ENCODE measurements at places on chromosomes 5 and 9.

GRCh38 chr9:136876476-136876875 lies 9.8 kb upstream of the TRAF2 start:
- no peak for DNase-seq

DNA sequence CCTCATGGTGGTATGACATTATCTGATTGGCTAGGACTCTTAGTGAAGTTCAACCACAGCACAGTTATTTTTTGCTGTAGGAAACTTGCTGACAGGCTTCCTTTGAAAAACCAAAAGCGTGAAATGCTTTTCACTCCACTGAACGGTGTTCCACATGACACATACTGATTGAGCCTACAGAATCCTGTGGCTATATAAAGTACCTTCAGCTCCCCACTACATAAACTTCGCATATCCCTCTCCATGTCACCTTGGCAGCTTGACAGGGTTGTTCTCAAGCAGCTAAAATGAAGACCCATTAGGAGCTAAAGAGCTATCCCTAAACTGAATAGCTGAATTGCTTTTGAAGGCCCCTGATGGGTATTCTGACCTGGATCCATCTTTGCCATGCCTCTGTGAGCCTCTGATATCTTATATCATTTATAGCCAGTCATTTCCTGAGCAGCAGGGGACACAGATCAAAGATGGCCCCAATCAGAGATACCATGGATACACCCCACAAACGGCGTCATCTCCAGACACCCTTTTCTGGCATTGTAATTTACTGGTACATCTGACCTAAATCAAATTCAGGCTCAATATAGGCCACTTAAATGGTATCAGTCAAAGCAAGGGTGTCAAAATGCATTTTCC lies 91.5 kb downstream of the APBA1 start:
- DNase-seq, result no peak

GRCh38 chr5:137696481-137696880 lies 39.4 kb downstream of the KLHL3 start:
- DNase-seq, result no peak

- no peak for DNase-seq
Measured at GRCh38 chr5:109388407-109388806, 21.4 kb downstream of the PJA2 start.

GRCh38 chr5:178104492-178104891 lies 8.8 kb upstream of the N4BP3 start:
- DNase-seq, result no peak
